ENCODE measurements at places on chromosomes 1 and 21.

DNA sequence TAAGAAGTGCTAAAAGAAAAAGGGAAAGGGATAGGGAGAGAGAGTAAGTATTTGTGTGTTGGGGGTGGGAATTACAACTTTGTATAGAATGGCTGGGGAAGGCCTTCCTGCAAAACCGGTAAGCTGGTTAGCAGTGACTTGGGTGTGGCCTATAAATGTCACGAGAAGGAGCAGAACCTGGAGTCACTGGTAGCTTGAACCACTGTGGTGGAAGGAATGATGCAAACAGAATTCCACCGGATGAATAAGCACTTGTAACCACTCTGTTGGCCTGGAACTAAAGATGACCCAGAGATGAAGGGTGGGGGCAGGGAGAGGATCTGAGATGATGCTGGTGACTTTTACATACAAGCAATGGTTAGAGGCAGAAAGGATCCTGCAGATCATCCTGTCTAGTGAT, 8.9 kb downstream of the XKR8 start:
- DNase-seq = no peak

GRCh38 chr1:166167572-166167925, 748 bp upstream of the FAM78B start:
- no peak for DNase-seq

DNA sequence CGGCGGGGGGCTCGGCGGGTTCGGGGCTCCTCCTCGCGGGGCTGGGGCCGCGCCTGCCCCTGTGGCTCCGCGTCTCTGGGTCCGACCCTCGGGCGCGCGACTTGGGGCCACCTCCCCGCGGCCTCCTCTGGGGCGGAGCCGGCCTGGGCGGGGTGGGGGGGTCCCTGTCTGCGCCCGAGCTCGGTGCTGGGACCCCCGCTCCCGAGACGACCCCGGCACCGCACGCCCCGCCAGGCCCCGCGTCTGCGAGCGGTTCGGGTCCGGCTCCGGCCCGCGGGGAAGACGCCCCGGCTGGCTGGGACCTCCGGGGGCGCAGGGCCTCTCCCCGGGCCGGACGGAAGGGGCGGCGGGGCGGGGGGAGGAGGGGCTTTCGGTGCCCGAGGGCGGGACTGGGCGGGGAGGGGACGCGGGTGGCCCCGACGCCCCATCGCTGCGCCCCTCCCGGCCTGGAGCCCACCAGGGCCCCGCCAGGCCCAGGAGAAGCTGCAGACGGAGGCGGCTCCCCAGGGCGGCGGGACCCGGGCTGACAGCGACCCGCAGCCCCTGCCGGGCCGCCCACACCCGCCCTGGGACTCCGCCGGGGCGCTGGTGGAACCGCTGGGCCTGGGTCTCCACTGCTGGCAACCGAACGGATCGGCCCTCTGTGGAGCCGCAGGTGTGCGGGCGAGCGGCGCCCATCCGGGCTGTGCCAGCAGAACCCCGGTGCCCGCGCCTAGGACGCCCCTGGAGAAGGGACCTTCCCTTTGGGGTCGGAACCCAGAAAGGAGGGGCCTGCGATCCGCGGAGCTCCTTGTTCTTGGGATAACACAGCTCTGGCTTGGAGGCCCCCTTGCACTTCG, 610 bp downstream of the COL6A2 start:
- DNase-seq = peak; percentile 34

DNA sequence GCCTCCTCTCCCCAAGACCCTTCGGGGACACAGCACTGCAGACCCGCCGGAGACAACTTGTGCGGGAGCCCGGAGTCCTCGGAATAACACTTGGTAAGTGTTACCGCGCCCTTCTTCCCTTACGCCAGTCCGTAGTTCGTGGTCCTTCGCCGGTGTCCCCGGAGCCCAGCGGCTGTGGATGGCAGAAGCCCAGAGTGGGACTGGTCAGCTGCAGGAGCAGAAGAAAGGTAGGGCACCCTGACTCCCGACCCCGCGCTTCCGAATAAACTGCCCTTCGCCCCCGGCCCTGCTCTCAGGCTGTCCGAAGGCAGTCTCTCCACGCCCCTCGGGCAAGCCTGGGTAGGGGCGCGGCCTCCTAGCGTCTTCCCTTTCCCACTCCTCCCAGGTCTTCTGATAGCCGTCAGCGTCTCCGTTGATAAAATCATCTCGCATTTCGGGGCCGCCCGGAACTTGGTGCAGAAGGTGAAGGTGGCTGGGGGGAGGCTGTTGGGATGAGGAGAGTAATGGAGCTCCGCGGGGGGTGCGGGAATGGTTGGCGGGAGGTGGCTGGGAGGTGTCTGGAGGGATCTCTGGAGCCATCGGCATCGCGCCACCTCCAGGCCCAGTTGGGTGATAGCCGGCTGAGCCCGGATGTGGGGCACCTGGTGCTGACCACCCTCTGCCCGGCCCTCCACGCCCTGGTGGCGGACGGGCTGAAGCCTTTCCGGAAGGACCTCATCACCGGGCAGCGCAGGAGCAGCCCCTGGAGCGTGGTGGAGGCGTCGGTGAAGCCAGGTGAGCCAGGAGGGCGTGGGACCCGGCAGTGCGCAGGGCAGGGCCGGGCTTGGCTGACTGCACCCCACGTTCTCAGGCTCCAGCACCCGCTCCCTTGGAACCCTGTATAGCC, 4.3 kb downstream of the RUSC1 start:
- peak; percentile 50 for DNase-seq

GRCh38 chr1:25727635-25728286, 72.2 kb upstream of the SELENON start:
- no peak for DNase-seq

- DNase-seq = no peak
Measured at GRCh38 chr1:47881505-47882442, 115.4 kb downstream of the TRABD2B start.

DNA sequence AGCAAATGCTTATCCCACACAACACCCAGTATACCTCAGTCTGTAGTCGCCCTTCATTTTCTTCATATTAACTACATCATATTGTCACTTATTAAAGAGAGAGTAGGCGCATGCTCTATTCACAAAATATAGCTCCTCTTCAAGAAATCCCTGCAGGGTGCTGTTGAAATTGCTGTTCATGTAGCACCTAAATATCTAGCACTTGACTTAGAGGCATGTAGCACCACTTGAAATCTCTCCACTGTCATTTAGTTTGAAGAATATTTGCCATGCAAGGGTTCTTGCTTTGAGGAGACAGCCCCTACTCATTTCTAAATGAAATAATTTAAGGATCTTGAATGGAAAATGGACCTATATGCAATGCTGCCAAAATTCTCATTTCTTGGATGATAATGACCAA, 20.9 kb upstream of the LRRC8B start:
- no peak for DNase-seq

Measured in activated CD8-positive, alpha-beta memory T cell treated with anti-CD3 and anti-CD28 coated beads, Interleukin-2, amount 10 ng/mL, durations not matched to agents 7 days and 5 days (primary cell).